NCI-H524 (cell line): ENCODE measurements at places on chromosomes 5 and 9.

- DNase-seq = no peak
Measured at GRCh38 chr5:109328626-109329025, 81.1 kb downstream of the PJA2 start.

- DNase-seq = no peak
Measured at GRCh38 chr9:93948441-93949072, 6.6 kb downstream of the BARX1 start.

GRCh38 chr9:135272608-135273007 is 185.1 kb downstream of the OLFM1 start:
- DNase-seq = no peak

- DNase-seq = no peak
Measured at GRCh38 chr9:116935149-116935897, 248.2 kb downstream of the TRIM32 start.

GRCh38 chr5:140322751-140323731 is 20.1 kb upstream of the PFDN1 start:
- DNase-seq = no peak

DNA sequence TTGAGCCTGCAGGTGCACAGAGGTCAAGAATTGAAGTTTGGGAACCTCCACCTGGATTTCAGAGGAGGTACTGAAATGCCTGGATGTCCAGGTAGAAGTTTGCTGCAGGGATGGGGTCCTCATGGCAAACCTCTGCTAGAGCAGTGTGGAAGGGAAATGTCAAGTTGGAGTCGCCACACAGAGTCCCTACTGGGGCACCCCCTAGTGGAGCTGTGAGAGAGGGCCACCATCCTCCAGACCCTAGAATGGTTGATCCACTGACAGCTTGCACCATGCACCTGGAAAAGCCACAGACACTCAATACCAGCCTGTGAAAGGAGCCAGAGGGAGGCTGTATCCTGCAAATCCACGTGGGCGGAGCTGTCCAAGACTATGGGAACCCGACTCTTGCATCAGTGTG is 78.0 kb downstream of the GABRA1 start:
- DNase-seq = no peak

GRCh38 chr9:22838266-22838665 is 391.6 kb downstream of the DMRTA1 start:
- DNase-seq = no peak

- no peak for DNase-seq
Measured at GRCh38 chr9:116924462-116925110, 237.5 kb downstream of the TRIM32 start.

- no peak for DNase-seq
Measured at GRCh38 chr9:20395651-20396050, 226.6 kb downstream of the MLLT3 start.

- DNase-seq = no peak
Measured at GRCh38 chr9:34372467-34373011, 4.2 kb downstream of the MYORG start.

DNA sequence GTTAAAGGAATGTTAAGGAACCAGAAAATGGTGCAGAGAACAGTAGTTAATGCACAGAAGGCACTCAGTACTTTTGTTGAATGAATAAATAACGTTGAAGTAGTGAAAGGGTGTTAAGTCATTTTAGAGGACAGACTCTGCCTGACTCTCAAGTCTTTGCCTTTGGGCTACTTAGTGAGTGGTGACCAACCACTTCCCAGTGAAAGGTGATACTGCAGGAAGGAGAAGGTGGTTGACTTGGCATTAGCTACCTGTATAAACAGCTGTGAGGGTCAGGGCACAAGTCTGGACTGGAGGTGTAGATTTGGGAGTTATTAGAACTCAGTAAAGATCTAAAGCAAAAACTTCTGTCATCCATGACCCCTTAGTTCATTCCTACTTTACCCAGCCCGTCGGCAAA is 4.9 kb upstream of the SHB start:
- DNase-seq = no peak

GRCh38 chr5:80592105-80592504 is 22.0 kb upstream of the ANKRD34B start:
- no peak for DNase-seq

DNA sequence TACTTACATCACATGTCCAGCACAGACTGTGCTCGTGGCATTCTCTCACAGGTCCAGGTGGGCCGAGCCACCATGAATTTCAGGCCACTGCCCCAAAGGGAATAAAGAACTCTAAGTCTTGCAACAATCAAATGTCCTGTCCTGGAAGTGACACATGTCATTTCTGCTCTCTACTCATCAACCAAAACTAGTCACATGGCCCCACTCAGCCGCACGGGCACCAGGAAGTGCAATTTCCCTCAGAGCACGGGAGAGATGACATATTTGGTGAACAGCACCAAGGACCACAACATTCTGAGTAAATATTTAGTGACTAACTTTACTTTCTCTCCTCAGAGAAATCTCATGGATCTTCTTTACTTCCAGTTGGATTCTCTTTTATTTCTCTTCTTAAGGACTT is 131.1 kb upstream of the TUT7 start:
- DNase-seq = no peak

GRCh38 chr5:60178101-60178500 is 284.6 kb upstream of the PDE4D start:
- no peak for DNase-seq

- DNase-seq = no peak
Measured at GRCh38 chr9:92055624-92056023, 59.6 kb downstream of the SPTLC1 start.

DNA sequence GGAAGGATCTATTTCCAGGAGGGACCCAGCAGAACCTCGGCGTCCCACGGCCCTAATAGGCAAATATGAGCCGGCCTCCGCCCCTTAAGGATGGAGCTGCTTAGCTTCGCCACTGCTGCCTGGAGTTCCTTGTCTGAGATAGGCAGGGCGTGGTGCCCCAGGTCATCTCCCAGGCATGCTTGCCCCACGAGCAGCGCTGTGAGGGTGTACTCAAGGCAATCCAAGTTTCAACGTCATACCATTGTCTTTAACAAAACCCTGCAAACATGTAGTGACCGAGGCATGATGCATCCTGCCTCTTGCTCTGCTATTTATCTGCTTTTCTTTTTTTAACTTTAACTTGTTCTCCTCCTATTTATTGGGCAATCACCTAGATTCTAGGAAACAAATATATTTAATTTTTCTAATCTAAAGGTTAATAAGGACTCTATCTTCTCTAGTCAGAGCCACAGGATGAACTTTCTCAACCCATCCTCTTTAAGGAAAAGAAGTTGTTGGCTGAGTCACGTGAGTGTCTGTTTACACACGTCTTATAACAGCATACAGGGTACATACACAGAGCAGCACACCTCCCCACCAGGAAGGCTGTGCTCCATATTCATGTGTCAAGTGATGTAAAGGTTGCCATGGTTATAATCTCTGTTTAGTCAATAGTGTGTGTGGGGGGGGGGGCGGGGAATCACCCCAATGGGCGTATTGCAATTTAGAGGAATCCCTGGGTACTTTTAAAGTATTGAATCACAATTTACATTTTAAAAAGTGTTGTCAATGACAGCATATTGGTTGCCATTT is 27.3 kb upstream of the ZSWIM6 start:
- no peak for DNase-seq

DNA sequence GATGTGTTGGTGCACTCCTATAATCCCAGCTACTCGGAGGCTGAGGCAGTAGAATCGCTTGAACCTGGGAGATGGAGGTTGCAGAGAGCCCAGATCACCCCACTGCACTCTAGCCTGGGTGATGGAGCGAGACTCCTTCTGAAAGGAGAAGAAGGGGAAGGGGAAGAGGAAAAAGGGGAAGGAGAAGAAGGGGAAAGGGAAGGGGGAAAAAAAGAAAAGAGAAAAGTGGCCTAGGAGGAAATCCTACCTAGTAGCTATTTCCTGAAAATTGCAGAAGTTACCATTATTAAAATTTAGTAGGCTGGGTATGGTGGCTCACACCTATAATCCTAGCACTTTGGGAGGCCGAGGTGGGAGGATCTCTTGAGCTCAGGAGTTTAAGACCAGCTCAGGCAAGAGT is 67.4 kb downstream of the ARRDC3 start:
- no peak for DNase-seq

- no peak for DNase-seq
Measured at GRCh38 chr9:134405527-134405926, 79.3 kb downstream of the RXRA start.

DNA sequence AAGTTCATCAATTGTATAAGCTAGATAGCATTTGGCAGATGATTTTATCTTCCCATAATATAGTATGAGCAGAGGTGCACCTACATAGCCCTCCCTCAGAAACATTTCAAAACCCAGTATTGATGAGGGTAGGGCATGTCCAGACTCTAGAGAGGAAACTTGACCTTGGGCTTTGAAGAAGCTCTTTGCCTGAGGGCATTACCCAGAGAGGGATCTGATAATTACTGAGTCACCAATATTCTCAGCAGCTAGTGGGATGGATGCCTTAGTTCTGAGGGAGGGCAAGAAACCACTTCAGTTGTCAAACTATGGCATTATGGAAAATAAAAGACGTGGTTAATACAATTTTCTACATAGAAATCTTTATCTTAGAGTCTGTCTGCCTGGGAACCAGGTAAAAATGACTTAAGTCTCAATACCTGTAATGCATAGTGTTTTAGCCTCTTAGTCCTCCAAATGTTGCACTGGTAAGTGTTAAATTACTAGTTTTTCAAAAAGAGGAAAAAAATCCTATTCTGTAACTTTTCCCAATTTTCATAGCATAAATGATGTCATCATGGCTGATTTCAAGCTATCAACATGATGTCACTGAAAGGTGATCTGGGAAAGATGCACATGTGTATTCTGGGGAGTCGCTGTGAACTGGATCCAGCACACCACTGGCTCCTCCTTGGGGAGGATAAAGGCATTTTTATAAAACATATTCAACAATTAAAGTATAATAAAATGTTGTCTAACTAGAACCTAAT is 809.0 kb downstream of the KCTD16 start:
- DNase-seq = no peak

- peak; percentile 23 for DNase-seq
Measured at GRCh38 chr5:146042628-146043279, 62.6 kb downstream of the PLAC8L1 start.

GRCh38 chr5:63822614-63823013 is 139.6 kb downstream of the HTR1A start:
- no peak for DNase-seq

DNA sequence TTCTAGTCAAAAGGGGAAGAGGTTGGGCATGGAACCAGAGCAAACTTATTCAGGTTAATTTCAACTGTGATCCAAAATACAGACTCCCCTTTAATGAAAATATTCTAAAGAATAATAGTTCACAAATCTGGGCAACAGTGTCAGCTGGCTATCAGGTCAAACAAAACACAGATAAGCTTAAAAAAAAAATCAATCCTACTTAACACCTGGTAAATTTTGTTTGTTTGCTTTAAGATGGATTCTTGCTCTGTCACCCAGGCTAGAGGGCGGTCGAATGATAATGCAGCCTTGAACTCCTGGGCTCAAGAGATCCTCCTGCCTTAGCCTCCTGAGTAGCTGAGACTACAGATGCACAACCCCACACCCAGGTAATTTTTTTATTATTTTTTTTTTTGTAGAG is 89.0 kb downstream of the UBAP2 start:
- no peak for DNase-seq

DNA sequence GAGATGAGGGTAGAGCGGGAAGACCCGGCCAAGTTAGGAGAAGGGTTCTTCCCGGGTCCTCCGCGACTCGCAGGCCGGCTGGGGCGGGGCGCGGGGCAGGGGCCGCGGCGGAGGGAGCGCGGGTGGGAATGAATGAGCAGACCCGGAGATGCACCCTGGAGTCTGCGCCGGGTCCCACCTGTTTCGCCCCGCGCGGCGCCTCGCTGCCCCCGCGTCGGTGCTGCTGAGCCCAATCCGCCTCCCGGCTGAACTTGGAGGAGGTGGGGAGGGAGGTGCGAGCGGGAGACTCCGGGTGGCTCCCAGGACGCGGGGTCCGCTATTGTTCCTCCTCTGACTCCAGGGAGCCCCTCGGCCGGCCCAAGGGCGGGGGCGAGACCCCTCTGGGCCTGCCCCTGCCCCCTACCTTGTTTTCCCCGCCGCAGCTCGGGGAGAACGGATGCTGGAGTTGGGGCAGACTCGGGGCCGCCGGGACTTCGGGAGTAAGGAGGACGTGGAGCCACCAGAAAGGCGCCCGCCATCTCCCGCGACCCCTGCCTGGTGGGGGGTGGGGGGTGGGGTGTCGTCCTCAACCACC is 659 bp downstream of the RAI14 start:
- DNase-seq = peak; percentile 33

DNA sequence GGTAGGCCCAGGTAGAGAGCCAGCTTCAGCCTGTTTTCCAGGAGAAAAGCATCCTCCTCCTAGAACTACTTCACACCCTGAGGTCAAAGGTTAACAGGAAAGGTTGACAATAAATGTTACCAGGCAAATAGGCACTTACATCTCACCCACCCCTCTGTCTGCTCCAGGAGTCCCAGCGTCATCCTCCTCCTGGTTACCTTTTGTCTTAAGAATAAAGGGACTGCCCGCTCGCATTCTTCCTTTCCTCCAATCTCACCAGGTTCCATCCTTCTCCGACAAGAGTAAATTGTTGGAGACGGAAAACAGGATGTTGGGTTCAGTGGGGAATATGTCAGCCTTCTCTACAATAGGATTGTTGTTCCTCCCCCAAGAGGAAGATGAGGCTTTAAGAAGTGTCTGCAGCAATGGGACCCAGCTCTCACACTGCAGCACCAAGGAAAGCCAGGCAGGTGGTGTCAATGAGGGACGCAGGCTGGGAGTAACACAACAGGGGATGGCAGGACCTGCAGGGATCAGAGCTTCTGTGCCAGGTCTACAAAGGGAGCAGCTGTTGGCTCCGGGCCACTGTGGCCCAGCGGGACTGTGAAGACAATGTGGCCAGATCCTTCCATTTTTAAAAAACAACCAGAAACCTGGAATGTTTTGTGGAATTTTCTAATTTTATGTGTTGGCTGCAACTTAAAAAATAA is 29.0 kb downstream of the FAT2 start:
- no peak for DNase-seq

- no peak for DNase-seq
Measured at GRCh38 chr9:91053824-91054223, 252.2 kb downstream of the SYK start.

GRCh38 chr9:135600296-135600817 is 38.8 kb downstream of the PAEP start:
- no peak for DNase-seq

DNA sequence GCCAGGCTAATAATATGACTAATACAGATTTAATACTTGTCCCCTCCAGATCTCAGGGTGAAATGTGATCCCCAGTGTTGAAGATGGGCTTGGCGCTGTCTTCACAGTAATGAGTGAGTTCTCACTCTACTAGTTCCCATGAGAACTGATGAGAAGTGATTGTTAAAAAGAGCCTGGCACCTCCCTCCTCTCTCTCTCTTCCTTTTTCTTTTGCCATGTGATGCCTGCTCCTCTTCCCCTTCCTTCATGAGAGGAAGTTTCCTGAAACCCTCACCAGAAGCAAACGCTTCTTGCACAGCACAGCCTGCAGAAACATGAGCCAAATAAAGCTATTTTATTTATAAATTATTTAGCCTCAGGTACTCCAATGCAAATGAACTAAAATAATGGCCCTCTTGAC is 55.2 kb downstream of the GLDC start:
- DNase-seq = no peak

- DNase-seq = no peak
Measured at GRCh38 chr9:96186591-96187011, 115.4 kb downstream of the HSD17B3 start.
